ENCODE measurements at places on chromosomes 16 and 17. TPM values are rescaled to one million over a fixed set of nuclear protein-coding genes. Genes with fewer than 3 reads are reported as not detected.

- peaks cover 7% of the 10 kb centered on the region for H3K4me1 ChIP-seq
- no peak overlapping the region for H3K27ac ChIP-seq
- peaks cover 5% of the 10 kb centered on the region for H3K36me3 ChIP-seq
- no peak for DNase-seq
- no peaks in the 10 kb centered on the region for H3K27me3 ChIP-seq
- H3K4me3 ChIP-seq = peak overlapping the region; percentile 71
Measured at GRCh38 chr17:2402544-2402943, 1.7 kb upstream of the MNT start.

- no peak overlapping the region for H3K4me3 ChIP-seq
- no peaks in the 10 kb centered on the region for H3K4me1 ChIP-seq
- no peak overlapping the region for H3K27ac ChIP-seq
- no peaks in the 10 kb centered on the region for H3K36me3 ChIP-seq
- no peaks in the 10 kb centered on the region for H3K27me3 ChIP-seq
Measured at GRCh38 chr17:34387566-34387965, 24.5 kb upstream of the CCL1 start.

CHD9NB gene
- total RNA-seq = 2.6 TPM

GRCh38 chr16:67146523-67147357 lies 4.1 kb downstream of the B3GNT9 start:
- H3K4me3 ChIP-seq = no peak overlapping the region
- H3K27me3 ChIP-seq = peaks cover 2% of the 10 kb centered on the region
- no peak overlapping the region for H3K27ac ChIP-seq
- no peak for DNase-seq

- H3K27me3 ChIP-seq = peaks cover 56% of the 10 kb centered on the region
- H3K4me1 ChIP-seq = peaks cover 8% of the 10 kb centered on the region
- H3K27ac ChIP-seq = no peak overlapping the region
- no peak overlapping the region for H3K4me3 ChIP-seq
- H3K36me3 ChIP-seq = no peaks in the 10 kb centered on the region
- peak; percentile 64 for DNase-seq
Measured at GRCh38 chr17:17684906-17685774, 3.9 kb downstream of the RAI1 start.

GRCh38 chr17:79792341-79792871 lies 4.5 kb downstream of the CBX8 start:
- H3K36me3 ChIP-seq = no peaks in the 10 kb centered on the region
- H3K27me3 ChIP-seq = peaks cover 72% of the 10 kb centered on the region
- peak overlapping the region; percentile 71 for H3K4me3 ChIP-seq
- no peak overlapping the region for H3K27ac ChIP-seq
- DNase-seq = no peak
- peaks cover 8% of the 10 kb centered on the region for H3K4me1 ChIP-seq

PRDM7 gene
- not detected for total RNA-seq

DNA sequence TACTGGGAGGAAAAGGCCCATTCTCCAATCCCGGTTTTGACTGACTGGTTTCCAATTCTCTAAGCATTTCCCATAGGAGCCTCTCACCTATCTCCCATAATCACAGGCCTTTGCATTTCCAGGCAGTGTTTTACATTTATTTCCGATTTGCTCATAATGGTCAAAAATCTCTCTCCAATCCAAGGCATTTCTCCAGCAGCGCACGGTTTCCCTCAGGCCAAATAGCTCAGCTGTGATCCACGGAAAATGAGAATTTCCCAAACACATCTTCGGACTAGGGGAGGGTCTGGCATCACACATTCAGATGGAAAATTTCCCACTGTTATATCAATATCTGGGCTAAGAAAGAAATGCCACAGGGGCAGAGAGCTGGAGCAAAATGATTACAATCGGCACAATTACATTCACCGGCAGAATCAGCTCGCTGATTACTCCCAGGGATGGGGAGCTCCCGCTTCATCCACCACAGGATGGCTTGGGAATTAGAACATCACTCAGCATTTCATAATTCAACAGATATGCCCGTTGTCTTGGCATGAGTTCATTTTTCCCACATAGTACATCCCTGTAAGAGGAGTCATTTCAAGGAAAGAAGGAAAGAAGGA lies 6.7 kb downstream of the PIPOX start:
- peaks cover 18% of the 10 kb centered on the region for H3K36me3 ChIP-seq
- no peaks in the 10 kb centered on the region for H3K27me3 ChIP-seq
- H3K4me1 ChIP-seq = peaks cover 13% of the 10 kb centered on the region
- DNase-seq = no peak
- H3K27ac ChIP-seq = no peak overlapping the region

DLX4 gene
- total RNA-seq = 2.5 TPM

C17orf78 gene
- not detected for total RNA-seq

KCNJ18 gene
- total RNA-seq = not detected

GRCh38 chr16:12324152-12324551 lies 347.6 kb downstream of the SNX29 start:
- no peak for DNase-seq
- no peaks in the 10 kb centered on the region for H3K27me3 ChIP-seq
- no peak overlapping the region for H3K27ac ChIP-seq
- no peak overlapping the region for H3K4me3 ChIP-seq
- no peaks in the 10 kb centered on the region for H3K36me3 ChIP-seq

- no peaks in the 10 kb centered on the region for H3K27me3 ChIP-seq
- H3K36me3 ChIP-seq = no peaks in the 10 kb centered on the region
- no peak overlapping the region for H3K4me3 ChIP-seq
- no peak for DNase-seq
Measured at GRCh38 chr16:57699899-57700298, 5.3 kb downstream of the DRC7 start.
